ENCODE measurements at places on chromosomes 16 and 17.

GRCh38 chr17:56909742-56910508, 3.9 kb downstream of the TRIM25 start:
- DNase-seq = no peak

GRCh38 chr17:16019347-16019746, 19.7 kb downstream of the TTC19 start:
- no peak for DNase-seq

DNA sequence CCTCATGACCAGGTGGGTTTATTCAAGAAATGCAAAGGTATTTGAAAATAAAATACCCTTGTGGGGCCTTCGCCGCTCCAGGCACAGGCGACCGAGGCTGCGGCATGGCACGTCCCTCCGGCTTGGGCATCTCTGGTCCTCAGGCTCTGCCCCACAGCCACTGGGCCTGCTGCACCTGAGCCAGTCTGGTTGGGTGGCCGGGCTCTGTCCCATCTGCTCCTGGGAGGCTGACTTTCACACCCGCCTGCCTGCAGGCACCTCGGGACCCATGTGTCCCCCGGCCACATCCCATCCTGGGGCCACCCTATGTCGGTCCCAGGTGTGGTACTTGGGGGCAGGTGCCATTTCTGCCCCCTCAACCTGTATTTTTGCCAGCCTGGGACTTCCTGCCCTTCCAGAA, 20.9 kb downstream of the OSBPL7 start:
- DNase-seq = no peak

DNA sequence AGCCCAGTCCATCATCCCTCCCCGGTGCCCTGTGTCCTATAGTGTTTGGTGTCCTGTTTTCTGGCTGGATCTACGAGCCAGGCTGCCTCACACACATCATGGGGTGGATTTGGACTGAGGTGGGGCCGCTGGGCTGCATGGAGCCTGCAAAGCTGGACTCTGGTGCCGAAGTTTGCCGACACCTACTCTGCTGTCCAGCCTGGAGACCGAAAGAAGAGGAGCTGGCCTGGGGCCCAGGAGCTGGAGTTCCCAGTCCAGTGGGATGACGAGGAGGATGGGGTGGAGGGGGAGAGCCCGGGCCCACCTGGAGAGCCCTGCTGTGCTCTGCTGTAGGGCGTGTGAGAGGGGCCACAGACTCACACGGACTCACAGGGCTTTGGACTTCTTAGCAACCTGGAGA, 40.3 kb upstream of the ENPP7 start:
- DNase-seq = no peak

Data from left renal pelvis (tissue), 4 donors.